ENCODE measurements at places on chromosomes 2 and 18.

- no peak for DNase-seq
These were observed at the start of gene OTOS for GRCh38 chr2:240140511-240140910. OTOS (minus strand) TSS chr2:240140658; CDS start chr2:240140326, 332 bp downstream.

DNA sequence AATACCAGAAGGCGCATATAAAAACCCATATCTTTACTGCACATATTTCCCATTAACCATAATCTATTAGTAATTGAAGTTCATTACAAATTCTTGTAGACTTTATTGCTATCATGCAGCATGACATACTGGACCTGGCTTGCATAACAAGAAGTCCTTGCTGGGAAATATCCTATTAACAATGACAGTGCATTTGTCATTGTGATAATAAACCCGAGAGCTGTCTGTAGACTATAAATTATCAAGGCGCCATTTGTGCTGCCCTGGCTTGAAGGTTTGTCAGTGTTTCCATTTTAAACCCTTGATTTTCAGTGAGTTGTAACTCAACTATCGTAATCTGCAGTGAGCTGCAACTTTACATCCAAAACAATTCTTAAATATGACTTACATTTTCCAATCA, 59.0 kb downstream of the HNMT start:
- no peak for DNase-seq

- DNase-seq = no peak
These were observed 109.8 kb downstream of the NOL10 start for GRCh38 chr2:10579876-10580514.

GRCh38 chr2:58046585-58047372, at the start of gene VRK2:
VRK2 (plus strand) TSS chr2:58046806; CDS start chr2:58048832, 2,026 bp downstream.
- DNase-seq = peak; percentile 87

DNA sequence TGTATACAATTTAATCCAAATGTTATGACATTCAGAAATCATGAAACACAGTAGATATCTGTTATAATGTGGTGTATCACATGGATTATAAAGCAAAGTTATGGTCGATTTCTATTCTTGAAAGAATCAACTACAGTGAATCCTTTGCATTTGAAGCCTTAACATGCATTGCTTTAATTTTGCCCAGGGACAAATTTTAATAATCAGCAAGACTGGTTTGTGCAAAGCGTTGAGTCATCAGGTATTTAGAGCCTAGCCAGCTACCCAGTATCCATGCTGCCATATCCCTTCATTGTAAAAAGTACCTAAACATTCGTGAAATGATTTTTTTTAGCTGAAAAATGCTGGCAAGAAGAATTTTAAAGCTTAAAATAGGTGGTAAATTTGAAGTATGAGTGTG, 8.9 kb upstream of the SPDYA start:
- no peak for DNase-seq

DNA sequence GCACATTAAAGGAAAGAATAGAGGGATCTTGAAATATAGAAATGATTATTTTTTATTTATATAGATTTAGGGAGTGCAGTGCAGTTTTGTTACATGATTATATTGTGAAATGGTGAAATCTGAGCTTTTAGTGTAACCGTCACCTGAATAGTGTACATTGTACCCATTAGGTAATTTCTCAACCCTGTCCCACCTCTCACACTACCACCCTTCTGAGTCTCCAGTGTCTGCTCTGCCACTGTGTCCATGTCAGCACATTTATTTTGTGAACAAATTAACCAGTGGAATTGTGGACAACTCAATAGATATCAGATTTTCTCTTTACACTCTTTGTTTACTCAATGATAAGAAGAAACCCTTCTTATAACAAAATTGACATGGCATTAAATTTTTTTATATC, 24.2 kb downstream of the APLF start:
- DNase-seq = no peak

DNA sequence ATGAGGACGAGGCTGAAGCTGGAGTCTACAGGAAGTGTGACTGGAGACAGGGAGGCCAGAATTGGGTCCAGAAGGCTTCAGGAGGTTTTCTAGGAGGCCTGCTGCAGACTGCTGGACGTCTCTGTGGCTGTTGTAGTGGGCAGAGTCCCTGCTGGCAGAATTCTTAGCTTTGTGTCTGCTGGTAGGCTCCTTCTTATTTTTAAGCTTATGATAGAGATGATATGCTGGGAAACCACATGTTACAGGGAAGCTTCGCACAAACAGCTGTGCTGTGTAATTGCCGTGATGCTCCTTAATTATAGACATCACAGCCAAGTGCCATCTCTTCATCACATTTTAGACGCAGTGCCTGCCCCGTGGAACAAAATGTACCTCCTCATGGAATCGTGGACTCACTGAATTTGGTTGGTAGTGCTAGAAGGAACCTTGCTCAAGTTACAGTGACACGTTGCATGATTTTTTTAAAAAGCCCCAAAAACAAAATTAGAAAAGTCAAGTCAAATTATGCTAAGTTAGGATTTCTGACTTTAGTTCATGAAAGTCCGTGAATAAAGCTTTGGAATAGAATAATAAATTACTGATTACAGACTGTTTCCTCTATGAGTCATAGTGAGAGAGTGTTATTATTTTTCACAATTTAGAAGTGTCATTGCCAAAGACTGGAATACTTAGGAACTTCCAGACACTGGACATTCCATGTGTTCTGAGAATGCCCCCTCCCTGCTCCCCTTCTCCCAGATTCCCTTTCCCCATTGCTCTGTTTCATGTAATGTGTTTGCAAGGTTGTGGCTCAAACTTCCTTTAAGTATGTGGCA, 144.1 kb downstream of the FHOD3 start:
- no peak for DNase-seq

- DNase-seq = no peak
These were observed 65.1 kb downstream of the SOWAHC start for GRCh38 chr2:109679225-109679624.

DNA sequence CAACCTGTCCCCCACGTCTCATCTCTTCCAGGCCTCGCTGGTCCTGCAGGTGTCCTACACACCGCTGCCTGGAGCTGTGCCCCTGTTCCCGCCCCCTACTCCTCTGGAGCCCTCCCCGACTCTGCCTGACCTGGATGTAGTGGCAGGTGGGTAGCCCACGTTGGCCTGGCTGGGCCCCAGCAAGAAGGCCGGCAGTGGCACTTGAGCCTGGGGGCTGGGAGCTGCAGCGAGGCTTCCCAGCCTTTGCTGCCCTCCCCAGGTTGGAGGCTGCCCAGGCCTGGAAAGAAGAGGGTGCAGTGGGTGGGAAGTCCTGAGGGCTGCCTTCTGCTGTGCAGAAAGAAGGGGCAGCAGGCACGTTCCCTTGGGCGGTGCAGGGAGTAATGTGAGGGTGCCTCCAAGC, 58.4 kb downstream of the DYSF start:
- DNase-seq = no peak

GRCh38 chr2:133711201-133711600, 142.9 kb upstream of the NCKAP5 start:
- DNase-seq = no peak

GRCh38 chr2:140657657-140658056, 1473.2 kb downstream of the LRP1B start:
- no peak for DNase-seq

- DNase-seq = no peak
These were observed 964.7 kb upstream of the ZEB2 start for GRCh38 chr2:145484448-145485097.

DNA sequence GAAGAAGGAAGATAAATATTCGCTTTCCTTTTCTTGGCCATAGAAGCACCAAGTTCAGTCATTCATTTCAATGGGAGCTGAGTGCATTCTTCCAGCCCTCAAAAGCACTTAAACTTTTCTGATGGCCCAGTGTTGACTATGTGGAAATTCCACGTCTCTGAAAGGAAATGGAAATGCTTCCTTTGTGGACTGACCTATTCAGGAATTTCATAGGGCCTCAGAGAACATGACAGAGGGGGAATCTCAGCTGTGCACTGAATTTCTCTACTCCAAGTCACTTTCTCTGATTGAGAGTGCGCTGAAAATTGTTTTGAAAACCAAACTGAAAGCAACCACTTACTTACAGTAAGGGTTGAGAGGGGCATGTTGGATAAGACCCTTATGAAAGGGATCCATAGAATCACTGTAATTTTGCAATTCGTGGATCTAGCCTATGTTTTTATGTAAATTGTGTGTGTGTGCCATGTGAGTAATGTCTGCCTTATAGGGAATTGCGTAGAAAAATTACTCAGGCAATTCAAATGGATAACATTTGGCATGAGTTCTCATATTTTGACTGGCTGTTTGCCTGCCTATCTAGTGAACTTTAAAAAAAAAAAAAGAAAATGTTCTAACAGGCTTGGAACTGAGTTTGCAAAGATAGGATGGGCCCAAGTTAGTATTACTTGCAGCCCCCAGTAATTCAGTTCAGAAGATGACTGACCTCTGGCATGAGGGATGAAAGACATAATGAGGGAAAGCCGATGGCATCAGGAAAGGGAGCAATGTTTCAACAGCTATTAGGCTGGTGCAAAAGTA, 437.0 kb downstream of the PTPRM start:
- DNase-seq = no peak

- DNase-seq = no peak
These were observed 40.2 kb upstream of the SKA1 start for GRCh38 chr18:50334546-50335152.

GRCh38 chr2:205889114-205889513, 196.9 kb downstream of the INO80D start:
- no peak for DNase-seq

GRCh38 chr2:57376985-57377384, 669.6 kb upstream of the VRK2 start:
- no peak for DNase-seq

DNA sequence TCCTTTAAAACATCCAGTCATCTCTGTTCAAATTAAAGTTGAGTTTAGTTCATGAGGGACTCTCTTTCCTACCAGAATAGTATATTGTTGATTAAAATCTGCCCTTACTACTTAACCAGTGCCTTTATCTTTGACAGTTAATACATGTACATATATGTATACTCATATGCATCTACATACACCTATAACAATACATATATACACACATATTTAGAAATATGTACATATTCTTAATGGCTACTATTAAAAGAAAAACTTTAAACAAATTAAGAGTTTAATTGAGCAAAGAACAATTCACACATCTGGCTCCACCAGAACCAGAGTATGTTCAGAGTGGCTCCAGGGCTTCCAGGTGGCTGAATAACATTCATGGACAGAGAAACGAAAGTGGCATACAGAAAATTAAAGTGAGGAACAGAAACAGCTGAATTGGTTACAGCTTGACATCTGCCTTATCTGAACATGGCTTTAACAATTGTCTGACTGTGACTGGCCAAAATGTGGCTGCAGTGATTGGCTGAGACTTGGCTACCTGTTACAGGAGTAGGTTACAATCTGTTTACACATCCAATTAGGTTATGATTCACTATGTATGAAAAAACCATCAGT, 38.8 kb downstream of the ZNF519 start:
- DNase-seq = no peak

DNA sequence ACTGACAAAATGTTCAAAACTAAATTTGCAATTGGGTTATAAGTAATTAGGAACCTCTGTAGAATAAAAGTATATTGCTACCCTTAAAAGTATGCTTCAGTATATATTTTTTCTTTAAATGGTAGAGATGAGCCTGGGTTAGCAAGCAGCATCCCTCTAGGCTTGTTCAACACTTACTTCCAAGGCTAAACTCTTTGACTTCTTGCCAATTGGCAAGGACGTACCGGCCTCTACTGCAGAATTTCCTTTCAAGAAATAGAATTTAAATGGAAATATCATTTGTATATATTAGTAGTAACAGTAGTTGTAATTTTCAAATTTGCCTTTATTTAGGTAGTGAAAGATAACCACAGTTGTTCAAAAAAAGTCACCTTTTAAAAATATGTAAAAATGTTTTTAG, 105.1 kb upstream of the SLC38A11 start:
- DNase-seq = no peak

Data from mucosa of gallbladder (tissue), 1 donor.